ENCODE measurements at places on chromosomes 11 and 22.

GRCh38 chr11:111137846-111138245 is 107.7 kb upstream of the POU2AF2 start:
- no peak for DNase-seq

GRCh38 chr22:21686193-21686608 is 20.4 kb downstream of the PPIL2 start:
- DNase-seq: no peak

- no peak for DNase-seq
Measured at GRCh38 chr11:104731890-104732289, 166.4 kb downstream of the CASP12 start.

DNA sequence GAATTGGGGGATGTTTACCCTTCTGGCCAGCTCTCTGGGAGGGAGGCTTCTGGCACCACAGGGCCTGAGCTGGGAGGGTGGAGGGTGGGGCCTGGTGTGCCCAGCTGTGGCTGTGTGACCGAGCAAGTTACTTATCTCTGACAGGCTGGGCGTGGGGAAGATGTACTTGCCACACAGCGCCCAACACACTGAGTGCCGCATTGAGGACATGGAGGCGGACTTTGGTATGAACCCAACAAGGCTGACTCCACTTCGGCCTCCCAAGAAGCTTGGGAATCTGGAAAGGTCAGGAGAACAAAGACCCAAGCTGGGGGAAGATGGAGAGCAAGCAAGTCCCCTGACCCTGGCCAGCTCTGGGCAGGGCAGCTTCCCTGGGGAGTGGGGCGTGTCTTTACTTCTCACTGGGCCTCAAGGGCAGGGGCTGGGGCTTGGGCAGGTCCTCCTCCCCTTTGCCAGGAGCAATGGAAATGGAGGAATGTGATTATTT is 2.4 kb upstream of the MGAT3 start:
- no peak for DNase-seq

DNA sequence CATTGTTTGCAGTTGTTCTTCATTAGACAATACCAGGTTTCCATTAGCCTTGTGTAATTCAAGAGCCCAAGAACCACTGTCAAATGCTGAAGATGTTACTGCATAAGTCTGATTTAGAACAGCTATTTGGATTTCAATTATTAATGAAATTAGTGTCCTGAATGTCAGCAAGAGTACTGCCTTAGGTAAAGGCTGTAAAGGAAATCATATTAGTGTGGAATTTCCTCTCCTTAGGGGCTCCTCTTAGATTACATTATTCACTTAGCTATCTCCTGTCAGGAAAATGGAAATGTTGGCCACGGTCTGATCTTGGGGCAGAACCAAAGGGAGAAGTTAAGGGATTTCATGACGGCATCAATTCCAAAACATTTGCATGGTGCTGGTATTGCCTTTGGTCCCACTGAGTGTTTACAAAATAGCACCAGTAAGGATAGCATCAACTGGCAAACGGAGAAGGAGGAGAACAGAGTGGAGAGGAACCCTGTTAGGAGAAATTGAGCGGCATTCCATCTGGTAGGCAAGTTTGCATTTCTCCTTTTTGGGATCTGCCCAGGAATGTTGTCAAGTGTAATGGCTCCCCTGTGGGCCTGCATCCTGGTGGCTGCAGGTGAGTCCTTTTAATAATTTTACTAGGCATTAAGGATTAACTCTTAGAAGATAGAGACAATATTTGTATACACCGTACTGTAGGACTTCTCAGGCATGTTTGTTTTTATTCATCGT is at the start of gene HTR3B:
HTR3B (plus strand) TSS at position 418 of the 723 bp plus-strand sequence; CDS start at position 556, 138 bp downstream.
- DNase-seq: no peak

- no peak for DNase-seq
Measured at GRCh38 chr22:39282645-39283321, 36.6 kb downstream of the RPL3 start.

DNA sequence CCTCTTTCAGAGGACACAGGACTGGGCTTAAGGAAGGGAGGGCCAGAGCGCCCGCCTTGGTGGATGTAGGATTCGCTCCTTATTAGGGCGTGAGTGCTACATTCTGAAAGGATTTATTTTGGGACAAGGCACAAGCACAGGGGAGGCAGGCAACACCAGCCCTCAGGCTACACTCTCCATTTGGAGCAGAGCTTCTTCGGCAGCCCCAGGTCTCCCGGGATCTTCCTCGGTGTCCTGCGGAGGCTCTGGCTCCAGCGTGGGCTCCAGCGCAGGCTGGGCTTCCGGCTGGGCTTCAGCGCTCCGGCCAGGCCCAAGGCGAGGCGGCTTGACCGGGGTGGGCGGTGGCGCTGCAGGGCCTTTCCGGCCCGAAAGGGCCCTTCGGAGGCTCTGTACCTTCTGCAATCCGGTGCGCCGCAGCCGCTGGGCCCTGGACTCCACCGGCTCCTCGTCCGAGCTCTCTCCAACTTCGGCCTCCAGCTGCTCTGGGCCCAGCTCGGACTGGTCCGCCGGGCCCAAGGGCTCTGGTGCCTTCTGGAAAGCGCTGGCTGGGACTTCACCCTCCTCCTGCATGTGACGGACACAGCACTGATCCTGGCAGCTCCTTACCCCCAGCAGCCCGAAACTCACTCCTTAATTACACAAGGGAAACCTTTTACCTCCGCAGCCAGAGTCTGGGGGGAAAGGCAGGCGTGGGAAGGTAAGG is 1.1 kb downstream of the CAVIN3 start:
- DNase-seq: no peak

GRCh38 chr22:19494676-19495173 is 15.0 kb downstream of the CDC45 start:
- no peak for DNase-seq

DNA sequence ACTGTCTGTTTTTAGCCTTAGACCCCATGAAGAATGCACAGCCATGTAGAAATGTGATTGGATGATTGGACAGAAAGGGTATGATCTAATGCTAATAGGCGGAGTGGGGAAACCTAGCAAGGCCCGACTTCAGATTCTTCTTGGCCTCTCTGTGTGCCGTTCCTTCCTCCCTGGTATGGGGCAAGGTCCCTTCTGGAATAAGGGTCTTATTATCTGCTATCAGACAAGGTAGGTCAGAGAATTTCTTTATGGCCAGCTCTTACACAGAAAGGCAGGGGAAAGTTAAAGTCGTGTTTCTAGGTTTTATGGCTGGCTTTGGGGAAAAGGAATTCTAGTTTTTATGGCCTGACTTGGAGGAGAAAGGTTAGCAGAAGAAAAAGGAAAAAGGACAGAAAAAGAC is 30.6 kb downstream of the DBX1 start:
- no peak for DNase-seq

DNA sequence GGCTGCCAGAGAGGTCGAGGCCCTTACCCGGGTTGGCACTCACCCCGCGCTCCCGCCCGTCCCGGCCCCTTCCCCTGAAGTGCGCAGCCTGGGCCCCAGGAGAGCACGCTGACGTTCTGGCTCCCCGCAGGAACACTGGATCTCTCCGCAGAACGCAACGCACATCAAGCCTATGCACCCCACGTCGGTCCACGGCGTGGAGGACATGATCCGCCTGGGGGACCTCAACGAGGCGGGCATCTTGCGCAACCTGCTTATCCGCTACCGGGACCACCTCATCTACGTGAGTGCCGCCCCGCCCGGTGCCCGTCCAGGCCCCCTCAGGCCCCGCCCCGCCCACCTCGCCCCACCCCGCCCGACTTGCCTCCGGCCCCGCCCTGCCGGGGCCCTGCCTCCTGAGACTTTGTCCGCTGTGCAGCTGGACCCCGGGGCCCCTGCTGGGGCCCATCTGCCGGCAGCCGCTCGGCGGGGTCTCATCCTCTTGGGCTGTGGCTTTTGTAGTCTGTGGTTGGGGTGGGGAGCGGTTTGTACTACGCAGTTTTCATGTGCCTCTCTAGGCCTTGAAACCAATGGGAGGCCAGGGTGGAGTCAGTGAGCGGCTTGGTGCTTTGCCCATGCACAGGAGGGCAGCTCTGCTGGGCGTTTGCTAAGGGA is 19.7 kb downstream of the MYO7A start:
- peak; percentile 8 for DNase-seq

DNA sequence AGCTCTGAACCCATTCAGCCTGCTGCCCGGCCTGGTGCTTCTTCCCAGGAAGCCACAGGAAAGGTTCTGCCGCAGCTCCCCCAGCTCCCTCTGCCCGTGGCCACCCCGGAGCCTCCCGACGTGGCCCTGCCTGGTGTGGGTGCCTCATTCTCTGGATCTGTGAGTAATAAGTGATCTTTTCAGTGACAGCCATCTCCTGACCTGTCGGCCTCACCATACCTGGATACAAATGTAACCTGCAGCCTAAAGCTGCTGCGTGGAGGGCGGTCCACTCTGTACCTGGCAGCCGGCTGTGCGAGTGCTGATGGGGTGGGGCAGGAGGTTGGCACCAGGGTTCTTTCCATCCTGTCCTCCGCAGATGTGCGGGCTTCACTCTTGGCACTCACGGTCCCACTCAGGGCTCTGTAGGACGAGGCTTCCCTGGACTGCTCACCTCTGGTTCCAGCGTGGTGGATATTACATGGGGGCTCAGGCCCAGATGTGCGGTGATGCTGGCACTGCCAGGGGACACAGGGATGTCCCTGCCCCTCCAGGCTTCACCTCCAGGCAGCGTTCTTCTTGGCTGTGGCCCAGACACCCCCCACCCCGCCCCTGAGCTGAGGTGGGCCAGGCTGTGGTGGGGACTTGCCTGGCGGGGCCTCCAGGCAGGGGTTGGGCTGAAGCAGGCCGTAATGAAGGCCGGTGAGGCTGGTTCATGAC is 748.5 kb downstream of the BRD1 start:
- DNase-seq: no peak

DNA sequence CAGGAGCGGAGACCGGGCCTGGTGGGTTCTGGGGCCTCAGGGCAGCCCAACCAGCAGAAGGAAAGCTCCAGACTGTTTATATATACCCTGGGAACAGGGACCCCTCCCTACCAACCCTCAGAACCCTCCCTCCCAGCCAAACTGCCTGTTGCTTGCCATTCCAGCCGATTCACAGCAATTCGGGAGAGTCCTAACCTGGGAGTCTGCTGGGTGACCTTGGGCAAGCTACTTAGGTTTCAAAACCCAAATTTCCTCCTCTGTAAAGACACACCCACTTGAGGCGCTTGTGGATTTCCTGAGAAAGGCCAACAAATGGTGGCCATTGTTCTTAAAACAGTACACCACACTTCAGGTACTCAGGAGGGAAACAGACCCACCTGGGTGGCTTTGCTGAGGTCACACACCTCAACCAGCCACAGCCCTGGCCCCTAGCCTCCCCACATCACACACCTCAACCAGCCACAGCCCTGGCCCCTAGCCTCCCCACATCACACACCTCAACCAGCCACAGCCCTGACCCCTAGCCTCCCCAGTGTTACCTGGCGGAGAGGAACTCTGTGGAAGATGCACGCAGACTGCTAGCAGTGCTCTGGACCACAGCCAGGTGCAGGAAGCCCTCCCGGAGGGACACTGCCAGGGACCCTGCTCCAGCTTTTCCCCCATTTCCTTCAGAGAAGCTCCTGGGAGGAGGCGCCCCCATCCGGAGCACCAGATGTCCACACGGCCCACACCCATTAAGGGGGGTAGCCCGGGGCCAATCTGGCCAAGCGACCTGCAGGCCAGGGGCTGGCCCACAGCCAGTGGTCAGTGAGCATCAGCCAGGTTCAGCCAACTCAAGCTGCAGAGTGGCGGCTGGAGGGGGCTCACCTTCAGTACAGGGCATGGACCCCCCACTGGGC is 6.2 kb downstream of the SHISA8 start:
- no peak for DNase-seq

- DNase-seq: no peak
Measured at GRCh38 chr22:46007003-46007847, 30.3 kb upstream of the WNT7B start.

DNA sequence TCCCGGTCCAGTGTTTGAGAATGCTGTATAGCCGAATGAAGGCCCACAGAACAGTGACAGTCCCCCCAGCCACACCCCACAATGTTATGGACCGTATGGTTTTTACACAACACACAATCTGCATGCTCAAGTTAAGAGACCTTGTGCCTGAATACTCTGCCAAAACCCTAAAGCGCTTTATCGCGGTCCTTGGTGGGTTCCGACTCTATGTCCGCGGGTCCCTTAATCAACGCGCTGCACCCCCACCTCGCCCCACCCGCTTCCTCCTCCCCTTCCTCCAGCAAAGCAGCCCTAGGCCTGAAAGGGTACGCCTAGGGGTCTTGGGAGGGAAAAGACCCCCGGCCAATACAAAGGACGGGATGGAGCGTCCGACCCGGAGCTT is 442 bp downstream of the COPB1 start:
- no peak for DNase-seq

- DNase-seq: no peak
Measured at GRCh38 chr11:62832336-62833234, at the start of gene TEX54. TSS of gene TEX54 (minus strand) at chr11:62832841.

DNA sequence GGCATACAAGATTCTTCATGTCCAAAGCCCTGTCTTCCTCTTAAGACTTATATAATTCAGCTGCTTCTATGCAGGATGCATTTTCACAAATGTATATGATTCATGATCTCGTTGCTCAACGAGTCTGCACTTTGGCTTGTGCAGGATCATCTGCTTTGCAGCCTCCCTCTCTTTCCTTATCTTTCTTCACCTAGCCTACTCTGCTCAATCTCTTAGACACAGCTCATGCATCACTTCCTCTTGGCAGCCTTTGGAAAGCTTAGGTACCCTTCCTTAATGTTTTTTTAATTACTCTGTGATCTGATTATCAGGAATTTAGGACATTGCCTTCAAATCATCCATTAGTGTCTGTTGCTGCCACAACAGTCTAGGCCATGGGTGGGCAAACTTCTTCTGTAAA is 673.8 kb downstream of the NELL1 start:
- DNase-seq: no peak

GRCh38 chr11:19848219-19848618 is 135.6 kb downstream of the NAV2 start:
- no peak for DNase-seq

DNA sequence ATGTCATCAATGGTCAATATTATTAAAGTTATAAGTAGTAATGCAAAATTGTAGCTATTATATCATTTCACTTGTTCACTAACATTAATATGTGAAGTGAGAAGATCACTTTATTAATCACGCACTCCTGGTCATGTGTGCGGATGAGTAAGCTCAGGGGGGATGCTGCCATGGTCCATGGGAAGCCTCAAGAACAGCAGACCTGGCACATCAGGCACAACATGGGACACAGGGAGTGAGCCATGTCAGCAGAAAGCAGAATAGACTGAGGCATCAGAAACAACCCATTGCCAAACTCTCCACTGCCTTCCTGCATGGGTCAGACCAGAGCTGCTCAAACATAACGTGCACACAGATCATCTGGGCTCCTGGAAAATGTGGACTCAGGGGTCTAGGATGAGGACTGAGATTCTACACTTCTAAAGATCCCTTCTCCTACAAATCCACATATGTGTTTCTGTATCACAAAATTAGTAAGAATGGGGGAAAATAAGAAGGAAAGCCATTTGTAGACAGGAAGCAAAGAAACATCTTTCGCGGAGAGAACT is 63.8 kb upstream of the VPREB1 start:
- no peak for DNase-seq
